Suppressor macrophage treated with lipopolysaccharide for 4 hours (primary cell): ENCODE measurements at places on chromosomes 3 and 15.
A peak's percentile ranks its signal among the peaks of the same experiment; 100 is the strongest.

DNA sequence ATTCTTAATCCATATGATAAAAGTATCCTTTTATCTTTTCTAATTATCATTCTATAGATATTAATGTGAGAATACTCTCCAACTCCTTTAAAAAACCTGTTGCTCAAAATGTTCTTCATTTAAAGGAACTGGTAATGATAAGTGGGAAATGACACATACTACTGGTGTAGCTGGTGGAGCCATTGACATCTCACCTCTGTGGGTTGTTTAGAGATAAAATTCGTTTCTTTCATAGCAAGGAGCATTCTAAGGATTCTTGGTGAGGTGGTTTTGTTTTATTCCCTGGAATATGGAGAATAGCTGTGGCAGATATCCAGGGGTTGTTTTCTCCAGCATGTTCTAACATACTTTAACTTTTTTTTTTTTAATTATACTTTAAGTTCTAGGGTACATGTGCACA is 299.8 kb upstream of the THBS1 start:
- no peak for DNase-seq

- DNase-seq = peak; percentile 73
Observed at GRCh38 chr15:43903864-43904290, 77.1 kb downstream of the WDR76 start.

DNA sequence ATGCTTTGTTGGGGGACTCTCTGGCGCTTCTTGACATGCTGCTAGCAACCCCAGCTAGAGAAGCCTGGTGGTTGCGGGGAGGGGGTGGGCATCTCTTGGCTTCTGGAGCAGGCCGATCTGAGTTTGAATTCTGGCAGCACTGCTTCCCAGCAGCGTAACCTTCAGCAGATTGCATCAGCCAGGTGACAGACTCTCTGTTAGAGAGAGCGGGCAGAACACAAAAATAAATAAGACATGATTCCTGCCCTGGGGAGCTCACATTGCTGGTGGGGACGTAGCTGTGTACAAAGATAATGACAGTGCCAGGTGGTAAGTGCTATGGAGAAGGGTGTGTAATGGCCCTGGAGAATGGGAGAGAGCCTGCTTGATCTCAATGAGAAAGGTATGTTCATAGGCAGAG is 87.4 kb downstream of the THSD4 start:
- DNase-seq = no peak

- DNase-seq = no peak
Observed at GRCh38 chr3:42088803-42089530, 2.2 kb upstream of the TRAK1 start.

DNA sequence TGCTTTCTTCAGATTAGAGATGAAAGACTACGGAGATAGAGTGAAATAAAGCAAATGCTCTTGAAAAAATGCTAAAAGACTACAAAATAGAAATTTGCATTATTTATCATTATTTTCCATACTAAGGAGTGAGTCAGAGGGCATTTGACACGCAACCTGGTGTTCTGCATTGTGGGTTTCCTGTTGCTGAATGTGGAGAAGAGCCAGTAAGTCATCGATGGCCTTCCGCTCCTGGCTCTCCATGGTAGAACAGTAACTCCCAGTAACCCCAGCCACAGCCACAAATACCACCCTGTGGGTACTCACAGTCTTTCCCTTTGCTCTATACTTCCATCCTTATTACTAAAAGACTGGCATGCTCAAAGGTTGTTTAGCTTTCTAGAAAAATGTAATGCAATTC is 61.5 kb downstream of the CGGBP1 start:
- peak; percentile 82 for DNase-seq

DNA sequence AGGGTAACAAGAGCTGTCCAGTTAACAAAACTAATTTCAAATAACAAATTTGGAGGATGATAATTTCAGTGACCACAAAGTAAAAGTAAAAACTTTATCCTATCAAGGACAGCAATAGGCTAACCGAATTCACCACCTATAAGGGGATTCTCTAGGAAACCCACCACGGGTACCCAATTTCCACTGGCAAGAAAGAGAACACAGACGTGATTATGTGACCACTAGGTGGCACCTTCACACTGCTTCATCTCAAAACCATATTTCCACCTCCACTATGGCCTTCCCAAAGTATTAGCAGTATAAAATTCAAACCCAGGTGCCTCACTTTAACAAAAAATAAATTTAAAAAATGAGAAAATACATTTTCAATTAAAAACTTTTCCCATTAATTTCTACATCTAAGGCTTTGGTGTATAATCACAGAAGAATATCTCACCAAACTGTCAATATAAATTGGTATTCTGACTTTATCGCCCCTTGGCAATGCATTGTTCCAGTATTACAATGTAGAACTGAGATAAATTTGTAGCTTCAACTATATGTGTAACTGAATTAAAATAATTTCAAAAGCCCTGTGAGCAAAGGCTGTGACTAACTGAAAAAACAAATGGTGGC is 96.5 kb downstream of the FSIP1 start:
- peak; percentile 50 for DNase-seq

DNA sequence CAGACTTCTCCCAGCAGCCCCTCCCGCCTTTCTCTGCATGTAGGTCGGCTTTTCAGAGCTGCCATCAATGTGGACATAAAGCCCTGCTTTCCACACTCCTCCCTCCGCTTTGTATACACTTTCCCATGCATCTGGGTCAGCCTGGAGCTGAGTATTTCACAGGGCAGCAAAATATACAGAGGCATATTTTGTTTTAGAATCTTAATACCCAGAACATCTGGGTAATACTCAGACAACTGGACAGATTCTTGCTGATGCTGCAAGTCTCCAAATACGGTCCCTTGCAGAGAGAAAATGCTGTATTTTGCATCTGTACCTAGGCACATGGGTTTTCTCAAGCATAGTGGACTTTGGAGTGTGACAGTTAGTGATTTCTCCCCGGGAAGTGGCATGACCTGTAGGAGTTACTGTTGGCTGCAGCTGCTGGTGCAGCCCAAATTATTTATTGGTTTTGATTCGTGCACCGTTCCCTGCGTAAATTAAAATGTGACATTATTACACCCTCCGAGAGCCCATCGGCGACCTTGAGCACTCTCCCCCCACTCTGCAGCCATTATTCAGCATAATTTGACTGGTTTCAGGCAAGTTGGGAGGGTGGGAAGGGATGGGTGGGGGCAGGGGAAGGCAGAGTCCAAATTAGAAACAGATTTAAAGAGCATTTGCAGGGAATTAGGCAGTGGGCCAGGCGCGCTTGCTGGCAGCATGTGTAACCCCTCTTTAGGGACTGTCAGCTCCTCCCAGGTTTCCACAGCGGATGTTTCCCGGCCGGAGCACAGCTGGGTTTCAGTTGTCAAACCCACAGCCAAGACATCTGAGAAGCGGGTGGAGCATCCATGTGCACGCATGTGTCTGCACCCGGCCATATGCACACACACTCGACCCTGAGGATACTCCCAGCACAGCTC is 100.8 kb downstream of the CPN2 start:
- no peak for DNase-seq

DNA sequence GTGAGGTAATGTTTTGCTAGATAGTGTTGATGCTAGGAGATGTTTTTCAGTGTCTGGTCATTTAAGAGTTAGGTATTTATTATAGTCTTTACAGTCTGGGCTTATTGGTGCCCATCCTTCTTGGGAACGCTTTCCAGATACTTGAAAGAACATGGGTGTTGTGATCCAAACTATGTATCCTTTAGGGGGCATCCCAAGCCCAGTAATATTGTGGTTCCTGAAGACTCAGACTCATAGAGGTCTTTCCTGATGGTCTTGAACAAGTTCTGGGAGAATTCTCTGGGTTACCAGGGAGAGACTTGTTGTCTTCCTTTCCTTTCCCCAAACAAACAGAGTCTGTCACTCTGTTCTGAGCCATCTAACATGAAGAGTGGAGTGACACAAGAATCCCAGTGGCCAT is 99.7 kb upstream of the LRRC3B start:
- DNase-seq = no peak

- DNase-seq = no peak
Observed at GRCh38 chr3:197440717-197441303, 115.0 kb downstream of the BDH1 start.

DNA sequence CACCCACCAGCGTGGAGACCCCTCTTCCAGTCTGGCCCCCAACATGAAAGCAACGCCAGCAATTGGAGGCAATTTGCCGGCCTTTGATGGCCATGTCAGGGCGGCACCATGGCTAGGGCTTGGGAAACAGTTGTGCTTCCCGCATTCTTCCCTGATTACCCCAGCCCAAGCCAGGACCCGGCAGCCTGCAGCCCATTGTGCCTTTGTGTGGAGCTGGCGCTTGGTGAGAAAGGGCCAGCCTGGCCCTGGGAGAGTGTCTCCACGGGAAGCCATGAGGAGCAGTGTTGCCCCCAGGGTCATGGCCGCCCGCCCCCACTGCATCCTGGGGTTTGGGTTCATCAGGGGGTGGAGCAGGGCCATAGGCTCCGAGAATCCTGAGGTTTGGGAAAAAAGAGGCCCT is 66.0 kb downstream of the DNAJB8 start:
- no peak for DNase-seq

- DNase-seq = no peak
Observed at GRCh38 chr15:63295341-63295740, 17.9 kb downstream of the APH1B start.

GRCh38 chr15:44144184-44144583 is 50.9 kb downstream of the FRMD5 start:
- no peak for DNase-seq
